ENCODE measurements at places on chromosomes 11 and 22.

DNA sequence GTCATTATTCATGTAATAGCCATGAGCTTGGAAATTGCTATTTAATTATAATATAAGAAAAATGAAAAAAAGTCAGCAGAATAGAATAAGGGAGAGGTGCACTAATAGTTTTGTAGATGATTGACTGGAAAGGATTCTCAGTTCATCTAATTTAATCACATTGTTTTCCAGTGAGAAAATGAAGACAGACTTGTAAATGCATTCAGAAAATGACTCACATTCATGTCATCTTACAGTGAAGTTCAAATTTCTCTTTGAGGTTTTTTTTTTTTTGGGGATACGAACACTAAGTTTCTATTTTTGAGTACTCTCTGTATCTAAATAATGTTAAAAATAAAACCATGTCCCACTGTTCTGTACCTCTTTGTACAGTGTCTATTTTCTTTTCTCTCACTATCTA, 18.5 kb upstream of the OR4A16 start:
- no peak for DNase-seq

- DNase-seq, result no peak
These were observed 14.6 kb downstream of the C11orf97 start for GRCh38 chr11:94526645-94527438.

DNA sequence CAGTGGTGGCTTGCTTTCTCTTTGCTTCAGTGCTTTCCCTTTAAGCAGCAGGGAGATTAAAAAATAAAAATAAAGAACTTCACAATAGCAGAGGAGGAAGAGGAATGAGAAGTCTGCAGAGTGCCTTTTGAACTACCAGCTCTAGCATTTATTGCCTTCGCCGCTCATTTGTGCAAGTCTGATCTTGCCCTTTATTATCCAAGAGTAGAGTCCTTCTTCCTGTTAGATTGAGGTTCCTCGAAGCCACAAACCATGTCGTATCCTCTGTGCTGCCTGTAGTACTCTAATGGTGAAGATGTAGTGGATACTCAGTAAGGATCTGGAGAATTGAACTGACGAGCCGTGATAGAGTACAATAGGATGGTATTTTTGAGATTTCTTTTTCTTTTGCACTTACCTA, 101.2 kb upstream of the RAG2 start:
- DNase-seq, result no peak

GRCh38 chr22:32389685-32390084, 22.4 kb downstream of the RTCB start:
- no peak for DNase-seq

GRCh38 chr11:68904248-68904847, 657 bp downstream of the IGHMBP2 start:
- no peak for DNase-seq

DNA sequence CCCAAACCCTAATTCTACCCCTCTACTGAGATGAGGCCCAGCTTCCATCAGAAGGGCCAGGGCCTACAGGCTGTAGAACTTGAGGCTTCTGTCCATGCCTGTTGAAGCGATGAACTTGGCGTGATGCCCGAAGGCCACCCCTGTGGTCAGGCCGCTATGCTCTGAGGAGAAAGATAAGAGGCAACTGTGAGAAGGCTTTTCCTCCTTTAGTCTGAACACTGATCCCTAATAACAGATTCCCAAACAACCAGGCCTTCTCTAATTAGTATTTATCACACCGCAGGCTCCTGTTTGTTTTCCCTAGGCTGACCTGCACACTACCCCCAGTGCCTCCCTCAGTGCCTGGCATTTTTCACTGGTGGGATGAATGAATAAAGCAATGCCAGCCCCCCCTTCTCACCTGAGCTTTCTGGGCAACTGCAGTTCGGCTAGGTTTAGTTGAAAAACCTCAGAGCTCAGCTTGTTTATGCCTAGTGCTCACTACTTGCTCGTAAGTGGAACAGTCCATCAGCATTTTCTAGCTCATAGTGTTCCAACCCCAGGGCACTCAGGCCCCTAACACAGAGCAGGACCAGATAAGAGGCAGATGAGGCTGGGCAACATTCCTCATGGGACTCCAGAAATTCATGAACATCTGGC, 15.2 kb downstream of the PRPF19 start:
- DNase-seq, result no peak
